ENCODE measurements at places on chromosomes 12 and 14.

DNA sequence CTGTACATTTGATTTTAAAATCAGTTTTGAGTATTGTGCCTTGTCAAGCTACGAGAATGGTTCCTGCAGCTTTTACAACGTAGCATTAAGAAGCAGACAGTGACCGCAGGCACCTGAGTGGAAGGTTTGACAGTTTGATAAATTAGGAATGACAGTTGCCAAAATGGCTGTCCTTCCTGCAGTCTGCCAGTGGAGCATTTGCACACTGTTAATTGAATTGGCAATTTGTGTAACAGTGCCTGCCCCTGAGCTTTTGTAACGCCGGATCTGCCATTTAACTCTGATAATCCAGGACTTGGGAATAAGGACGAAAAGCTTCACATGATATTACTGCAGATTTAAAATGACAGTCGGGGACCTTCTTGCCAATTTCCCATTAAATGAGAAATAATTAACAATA, 385.3 kb downstream of the NPAS3 start:
- DNase-seq = no peak

- no peak for DNase-seq
These were observed 475.4 kb downstream of the RMST start for GRCh38 chr12:97938031-97938430.

DNA sequence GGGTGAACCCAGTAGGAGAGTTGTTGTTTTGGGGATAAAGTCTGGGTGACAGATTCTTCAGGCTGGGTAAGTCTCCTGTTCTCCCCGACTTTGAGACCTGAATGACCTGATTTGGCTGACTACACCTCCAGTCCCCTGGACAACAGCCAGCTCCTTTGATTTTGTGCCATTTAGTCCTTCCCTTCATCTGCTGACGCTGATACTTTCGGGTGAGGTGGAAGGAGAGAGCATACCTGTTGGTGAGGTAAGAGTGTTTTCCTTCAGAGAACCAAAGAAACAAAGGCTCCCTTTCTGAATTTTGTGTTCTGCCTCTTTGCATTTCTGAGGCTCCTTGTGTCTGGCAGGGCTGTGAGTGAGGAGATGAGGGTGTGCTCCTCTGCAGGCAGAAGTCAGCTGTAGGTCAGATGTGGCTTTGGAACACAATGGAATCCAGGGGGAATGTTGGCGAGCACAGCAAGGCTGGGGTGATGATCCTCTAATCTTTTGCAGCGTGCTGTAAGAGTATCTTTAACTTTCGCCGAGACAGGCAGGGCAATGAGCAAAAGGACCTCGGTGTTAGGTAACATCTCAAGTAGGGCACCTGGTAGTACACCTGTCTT, 12.1 kb downstream of the ETV6 start:
- no peak for DNase-seq

DNA sequence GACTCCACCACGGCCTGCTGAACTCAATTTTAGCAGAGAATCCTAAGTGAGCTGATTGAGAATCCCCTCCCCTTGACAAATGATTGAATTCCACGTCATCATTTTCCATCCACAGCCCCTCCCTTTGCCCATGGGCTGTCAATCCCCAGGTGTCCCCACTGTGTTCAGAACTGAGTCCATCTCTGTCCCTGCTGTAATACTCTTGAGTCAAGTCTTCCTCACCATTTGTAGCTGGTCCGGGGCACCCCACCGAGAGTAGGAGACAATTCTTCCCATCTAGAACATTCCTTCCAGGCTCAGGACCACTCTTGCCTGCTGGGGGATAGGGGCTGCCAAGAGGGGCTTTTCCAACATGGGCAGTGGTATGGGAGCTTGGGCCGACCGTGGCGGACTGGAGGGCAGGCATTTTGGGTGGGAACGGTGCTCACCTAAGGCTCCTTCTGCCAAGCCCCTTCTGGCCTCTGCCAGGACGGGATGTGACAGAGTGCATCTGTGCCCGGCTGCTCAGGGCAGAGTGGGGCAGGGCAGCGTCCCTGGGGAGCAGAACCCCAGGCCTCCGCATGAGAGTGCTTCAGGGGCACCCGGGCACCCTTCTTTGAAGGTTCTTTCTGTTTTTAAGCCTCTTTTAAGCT, 218.1 kb upstream of the RTL1 start:
- no peak for DNase-seq

DNA sequence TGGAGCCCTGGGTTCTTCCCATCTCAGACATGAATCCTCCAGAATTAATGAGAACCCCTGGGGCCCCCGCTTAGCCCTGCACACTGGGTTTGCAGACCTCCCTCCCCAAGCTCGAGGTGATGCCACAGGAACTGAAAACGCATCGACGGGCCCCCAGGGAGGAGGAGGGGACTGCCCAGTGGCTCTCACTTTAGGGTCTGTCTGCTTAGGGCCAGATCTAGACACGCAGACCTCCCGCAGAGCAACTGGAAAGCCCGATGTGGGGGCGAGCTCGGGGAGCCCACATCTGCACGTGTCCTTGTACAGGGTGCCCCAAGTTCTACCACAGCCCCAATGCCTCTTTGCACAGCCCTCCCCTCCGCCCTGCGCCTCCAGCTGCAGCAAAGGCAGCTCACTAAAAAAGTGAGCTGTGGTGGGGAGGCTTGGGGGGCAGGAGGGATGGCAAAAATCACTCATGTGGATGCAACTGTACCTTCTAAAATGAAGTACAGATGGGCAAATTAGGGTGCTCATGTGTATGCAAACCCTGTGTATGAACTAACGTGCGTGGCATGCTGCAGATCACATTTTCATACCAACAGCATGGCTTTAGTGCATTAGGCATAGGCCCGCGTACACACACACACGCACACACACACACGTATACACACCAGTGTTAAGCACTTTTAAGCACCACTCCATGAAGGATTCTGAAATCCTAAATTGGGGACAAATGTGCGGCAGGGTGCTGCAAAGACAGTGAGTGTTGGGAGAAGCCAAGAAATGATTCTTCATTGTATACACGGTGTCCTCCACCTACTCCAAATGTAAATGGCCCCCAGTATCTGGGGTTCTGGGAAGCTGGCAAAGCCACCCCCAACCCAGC, 99.9 kb upstream of the MAP1LC3B2 start:
- no peak for DNase-seq

DNA sequence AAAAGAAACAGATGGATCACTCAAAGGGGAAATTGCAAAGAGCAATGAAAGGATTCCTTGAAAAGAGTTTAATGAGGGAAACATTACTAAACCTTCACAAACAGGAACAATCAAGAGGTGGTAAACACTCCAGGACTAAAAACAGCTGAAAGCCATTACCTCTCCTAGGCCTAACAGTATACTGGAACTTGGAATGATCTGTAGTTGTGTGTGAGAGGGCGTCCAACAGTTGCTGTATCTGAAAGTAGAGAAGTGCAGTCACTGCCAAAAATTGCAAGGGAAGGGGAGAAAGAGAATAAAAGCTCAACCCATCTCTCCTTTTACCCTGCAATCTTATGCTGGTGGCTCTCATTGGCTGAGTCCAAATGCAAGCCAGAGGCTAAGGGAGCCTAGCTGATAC, 17.0 kb upstream of the MIS18BP1 start:
- DNase-seq = no peak

Data from CD8-positive, alpha-beta T cell (primary cell).